Activated T-helper 17 cell treated with anti-CD3 and anti-CD28 coated beads, Interleukin-2, amount 50 U/mL, for 72 hours (primary cell): ENCODE measurements at places on chromosomes 2 and 18. TPM values are rescaled to one million over a fixed set of nuclear protein-coding genes. Genes with fewer than 3 reads are reported as not detected.

The TRIM43 gene
- 0.17 TPM for total RNA-seq

The PRSS56 gene
- total RNA-seq: not detected

The AFF3 gene
- 0.32 TPM for total RNA-seq

The LHCGR gene
- total RNA-seq: not detected

The CNGA3 gene
- total RNA-seq: not detected

The DNPEP gene
- total RNA-seq: 80.9 TPM
